ENCODE measurements at places on chromosomes 2 and 18. TPM values are rescaled to one million over a fixed set of nuclear protein-coding genes. Genes with fewer than 3 reads are reported as not detected.

SATB2 gene
- total RNA-seq = 8.8 TPM

SPAG16 gene
- 57.0 TPM for total RNA-seq

TIA1 gene
- 72.2 TPM for total RNA-seq

- DNase-seq = no peak
Measured at GRCh38 chr2:237692601-237693290, 65.4 kb downstream of the LRRFIP1 start.

GRCh38 chr2:68548396-68548795 lies 81.0 kb downstream of the APLF start:
- DNase-seq = no peak

GRCh38 chr2:96105994-96106715 lies 10.2 kb downstream of the ADRA2B start:
- no peak for DNase-seq

GRCh38 chr2:174335254-174335987 lies 667 bp downstream of the SP9 start:
- DNase-seq = no peak

DNA sequence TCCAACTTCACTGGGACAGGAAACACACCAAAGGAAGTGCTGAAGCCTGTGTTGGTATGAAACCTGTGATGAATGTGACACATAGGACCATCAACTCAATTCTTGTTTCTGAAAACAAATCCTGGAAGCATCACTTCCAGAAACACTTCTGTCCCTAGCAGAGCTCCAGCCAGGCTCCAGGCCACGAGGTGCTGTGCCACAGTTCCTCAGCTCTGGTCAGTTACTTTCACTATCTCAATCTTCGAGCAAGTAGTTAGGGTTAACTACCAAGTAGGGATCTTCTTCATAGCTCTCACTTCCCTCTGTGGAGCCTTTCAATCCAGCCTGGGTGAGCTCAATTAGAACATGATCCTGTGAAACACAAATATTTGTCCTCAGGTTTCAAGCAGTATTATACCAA lies 3.6 kb upstream of the LCT start:
- no peak for DNase-seq

GRCh38 chr2:10831400-10831985 lies 18.9 kb upstream of the PDIA6 start:
- DNase-seq = no peak

DNA sequence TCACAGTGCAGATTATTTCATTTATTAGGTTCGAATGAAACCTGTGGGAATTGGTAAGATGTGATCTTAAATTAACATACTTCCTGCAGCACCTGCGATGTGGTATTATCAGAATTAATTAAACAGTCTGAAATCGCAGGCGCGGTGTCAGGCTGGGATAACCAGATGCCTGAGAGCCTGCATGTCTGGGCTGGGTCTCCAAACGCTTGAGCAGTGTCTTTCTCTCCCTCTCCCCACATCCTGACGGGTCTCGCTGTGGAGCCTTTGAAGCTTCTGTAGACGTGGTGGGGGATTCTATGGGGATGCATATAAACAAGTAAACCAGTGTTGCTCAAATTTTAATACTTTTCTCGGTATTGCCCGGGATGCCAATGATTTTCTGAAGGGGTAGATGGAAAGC lies 366.2 kb upstream of the SPRED2 start:
- DNase-seq = no peak

- DNase-seq = peak; percentile 59
Measured at GRCh38 chr2:26772064-26773001, 8.2 kb downstream of the SLC35F6 start.

GRCh38 chr18:58067601-58068000 lies 23.6 kb downstream of the NEDD4L start:
- DNase-seq = no peak

- DNase-seq = no peak
Measured at GRCh38 chr2:18123577-18123976, 245.1 kb downstream of the KCNS3 start.

DNA sequence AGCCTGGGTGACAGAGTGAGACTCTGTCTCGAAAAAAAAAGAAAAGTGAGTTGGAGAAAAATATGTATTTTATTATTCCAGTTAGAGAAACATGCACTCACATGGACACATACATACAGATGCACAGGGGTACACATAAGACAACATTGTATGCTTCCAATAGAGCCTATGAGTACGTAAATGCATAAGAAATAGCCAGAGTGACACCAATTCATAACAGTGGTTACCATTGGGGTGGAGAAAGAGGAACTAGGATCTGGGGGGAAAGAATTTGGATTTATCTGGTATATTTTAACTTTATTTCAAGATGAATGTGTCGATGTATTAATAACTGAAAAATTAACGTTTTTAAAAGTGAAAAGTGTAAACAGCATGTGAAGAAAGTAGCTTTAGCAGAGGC lies 16.1 kb downstream of the IL36A start:
- no peak for DNase-seq

GRCh38 chr2:214577769-214578168 lies 166.9 kb downstream of the VWC2L start:
- DNase-seq = no peak

GRCh38 chr2:128236491-128237035 lies 82.1 kb downstream of the HS6ST1 start:
- DNase-seq = peak; percentile 81

DNA sequence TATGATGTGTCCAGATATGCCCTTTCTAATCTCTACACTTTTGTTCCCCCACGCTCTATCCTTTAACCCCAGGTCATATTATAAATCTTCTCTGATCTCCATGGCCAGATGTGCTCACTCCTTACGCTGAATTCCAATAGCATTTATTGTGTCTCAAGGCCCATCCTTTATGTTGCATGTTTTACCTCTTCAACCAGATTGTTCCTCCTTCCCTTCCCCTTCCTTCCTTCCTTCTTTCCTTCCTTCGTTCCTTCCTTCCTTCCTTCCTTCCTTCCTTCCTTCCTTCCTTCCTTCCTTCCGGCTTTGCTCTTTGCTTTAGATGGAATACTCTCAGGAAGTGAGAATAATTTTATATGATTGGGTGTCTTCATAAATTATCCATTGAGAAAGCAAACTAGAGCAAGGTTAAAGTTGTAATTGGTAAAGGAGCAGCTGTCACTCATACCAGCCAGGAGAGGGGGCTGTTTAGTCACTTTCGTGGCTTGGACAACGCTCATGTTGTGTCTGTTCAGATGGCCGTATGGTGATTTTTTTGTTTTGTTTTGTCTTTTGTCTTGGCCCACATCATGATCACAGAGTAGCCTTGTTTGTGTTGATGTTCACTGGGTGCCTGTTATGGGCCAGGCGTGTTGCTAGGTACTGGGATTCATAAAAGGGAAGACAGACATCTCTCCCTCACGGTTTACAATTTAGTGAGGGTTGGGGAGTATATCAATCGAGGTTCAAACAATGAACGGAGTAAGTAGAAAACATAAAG lies 68.0 kb downstream of the DAW1 start:
- peak; percentile 50 for DNase-seq

DNA sequence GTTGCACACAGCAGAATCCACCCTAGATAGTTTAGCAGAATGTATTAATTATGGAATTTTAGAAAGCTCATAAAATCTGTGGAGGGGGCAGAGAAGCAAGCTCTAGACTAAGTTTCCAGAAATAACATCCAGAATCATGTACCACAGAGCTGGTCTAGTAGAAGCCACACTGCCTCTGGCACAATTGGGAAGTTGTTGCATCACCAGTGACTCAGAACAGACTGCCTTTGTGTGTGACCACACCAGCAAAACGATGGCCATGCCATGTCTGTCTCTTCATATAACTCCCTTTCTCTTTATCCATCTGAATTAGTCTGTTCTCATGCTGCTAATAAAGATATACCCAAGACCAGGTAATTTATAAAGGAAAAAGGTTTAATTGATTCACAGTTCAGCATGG lies 158.9 kb downstream of the CCDC148 start:
- DNase-seq = peak; percentile 27

GRCh38 chr2:55620123-55620779 lies 2.8 kb upstream of the PPP4R3B start:
- DNase-seq = no peak

Data from A172 (cell line).